Mammary epithelial cell (primary cell): ENCODE measurements at places on chromosomes 11 and 22.
A peak's percentile ranks its signal among the peaks of the same experiment; 100 is the strongest.

DNA sequence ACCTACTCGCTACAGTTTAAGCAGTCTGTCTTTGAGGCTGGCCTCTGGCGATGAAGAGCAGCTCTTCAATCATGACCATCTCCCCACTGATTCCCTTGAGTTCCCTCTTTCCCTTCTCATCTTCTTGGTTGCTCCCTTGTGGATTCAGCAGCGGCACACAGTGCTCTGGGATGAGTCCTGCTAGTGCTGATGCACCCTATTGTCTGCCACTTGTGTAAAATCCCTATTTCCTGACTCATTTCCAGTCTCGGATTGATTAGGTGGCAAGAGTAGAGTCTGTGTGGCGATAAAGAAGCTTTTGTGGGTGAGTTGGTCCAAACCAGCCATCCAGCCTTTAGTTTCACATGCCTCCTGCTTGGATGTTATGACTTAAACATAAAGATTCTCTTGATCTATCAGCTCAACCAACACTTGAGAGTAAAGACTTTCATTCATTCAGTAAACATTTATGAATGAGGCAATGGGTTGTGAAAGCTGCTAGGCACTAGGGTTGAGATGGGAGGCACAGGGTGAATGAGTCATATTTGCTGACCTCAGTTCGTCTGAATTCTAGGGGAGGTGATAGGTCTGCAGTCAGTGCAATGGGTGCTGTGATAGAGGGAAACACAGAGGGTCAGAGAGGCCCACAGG is 219.4 kb upstream of the RAG2 start:
- DNase-seq = peak; percentile 57

DNA sequence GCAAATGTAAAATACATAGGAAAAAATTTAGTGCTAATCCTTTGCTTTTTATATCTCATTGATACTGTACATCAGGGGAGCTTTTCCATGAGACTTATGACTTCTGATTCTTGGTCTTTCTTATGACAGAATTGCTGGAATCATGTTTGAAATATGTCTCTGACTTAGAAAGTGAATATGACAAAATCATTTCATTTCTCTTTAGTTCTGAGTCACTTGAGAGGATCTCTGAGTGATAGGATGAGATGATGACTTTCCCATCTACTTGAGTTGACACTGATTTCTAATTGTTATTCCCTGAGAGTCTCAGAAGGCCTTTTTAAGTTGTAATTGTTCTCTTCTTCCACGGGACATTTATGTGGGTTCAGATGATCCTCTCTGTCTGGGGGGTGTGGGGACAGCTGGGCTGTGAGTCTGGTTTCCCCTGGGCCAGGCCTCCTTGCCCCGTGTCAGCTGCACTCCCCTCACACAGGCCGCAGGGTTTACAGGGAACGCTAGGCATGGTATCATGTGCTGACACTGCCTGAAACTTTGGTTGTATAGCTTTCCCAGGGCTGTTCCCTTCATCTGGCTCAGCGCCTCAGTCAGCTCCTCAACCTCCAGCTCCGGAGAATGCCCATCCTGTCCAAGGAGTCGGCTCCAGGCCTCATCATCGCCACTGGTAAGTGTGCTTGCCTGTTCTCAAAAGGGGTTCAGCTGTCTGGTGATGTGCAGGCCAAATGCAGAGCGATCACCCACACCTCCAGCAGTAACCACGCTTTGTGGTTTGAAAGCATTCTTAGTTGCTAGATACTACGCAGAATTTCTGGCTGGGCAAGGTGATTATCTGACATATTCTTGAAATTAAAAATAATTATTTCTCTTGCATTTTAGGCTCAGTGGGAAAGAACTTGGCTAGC is 69.5 kb upstream of the SORL1-AS1 start:
- DNase-seq = peak; percentile 35

- DNase-seq = no peak
Measured at GRCh38 chr11:60844045-60844869, 2.3 kb downstream of the CCDC86 start.

GRCh38 chr11:19117760-19118097 is 761 bp downstream of the ZDHHC13 start:
- DNase-seq = no peak

DNA sequence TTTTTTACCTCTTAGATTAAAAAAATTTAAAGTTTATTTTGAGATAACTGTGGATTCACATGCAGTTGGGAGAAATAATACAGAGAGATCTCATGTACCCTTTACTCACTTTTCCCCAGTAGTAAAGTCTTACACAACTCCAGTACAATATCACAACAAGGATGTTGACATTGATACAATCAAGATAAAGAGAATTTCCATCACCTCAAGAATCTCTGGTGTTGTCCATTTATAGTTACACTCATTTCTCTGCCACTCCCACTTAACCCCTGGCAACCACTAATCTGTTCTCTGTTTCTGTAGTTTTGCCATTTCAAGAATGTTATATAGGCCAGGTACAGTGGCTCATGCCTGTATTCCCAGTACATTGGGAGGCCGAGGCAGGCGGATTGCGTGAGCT is 10.5 kb upstream of the ZBED5 start:
- no peak for DNase-seq
